ENCODE measurements at places on chromosomes 7 and 10.

DNA sequence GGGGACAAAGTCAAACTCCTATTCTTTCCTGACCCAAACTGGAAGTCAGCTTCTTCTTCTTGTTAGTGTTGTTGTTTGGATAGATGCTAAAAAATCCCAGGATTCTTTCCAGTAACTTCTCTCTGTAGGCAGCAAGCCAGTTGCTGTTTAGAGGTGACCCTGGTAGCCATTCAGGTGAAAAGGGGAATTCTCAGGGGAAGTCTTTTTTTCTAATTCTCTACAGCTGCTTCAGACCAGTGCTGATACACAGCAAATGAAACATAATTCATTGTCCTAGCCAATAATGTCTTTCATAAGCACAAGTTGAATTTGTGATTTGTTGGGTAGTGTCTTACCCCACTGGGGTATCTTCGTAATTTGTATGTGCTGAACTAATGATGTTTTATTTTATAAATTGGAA is 357.3 kb downstream of the BBS9 start:
- no peak for DNase-seq

DNA sequence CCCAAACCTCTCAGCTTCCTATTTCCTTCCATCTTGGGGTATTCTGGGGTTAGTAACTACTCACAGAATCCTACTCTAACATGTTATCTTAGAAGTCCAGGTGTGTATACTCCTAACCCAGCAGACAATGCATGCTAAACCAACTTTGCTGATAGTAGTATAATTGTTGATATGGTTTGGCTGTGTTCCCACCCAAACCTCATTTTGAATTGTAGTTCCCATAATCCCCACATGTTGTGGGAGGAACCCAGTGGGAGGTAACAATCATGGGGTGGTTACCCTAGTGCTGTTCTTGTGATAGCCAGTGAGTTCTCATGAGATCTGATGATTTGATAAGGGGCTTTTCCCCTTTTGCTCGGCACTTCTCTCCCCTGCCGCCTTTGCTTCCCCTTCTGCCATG is 135.1 kb downstream of the CHRM2 start:
- DNase-seq: no peak

DNA sequence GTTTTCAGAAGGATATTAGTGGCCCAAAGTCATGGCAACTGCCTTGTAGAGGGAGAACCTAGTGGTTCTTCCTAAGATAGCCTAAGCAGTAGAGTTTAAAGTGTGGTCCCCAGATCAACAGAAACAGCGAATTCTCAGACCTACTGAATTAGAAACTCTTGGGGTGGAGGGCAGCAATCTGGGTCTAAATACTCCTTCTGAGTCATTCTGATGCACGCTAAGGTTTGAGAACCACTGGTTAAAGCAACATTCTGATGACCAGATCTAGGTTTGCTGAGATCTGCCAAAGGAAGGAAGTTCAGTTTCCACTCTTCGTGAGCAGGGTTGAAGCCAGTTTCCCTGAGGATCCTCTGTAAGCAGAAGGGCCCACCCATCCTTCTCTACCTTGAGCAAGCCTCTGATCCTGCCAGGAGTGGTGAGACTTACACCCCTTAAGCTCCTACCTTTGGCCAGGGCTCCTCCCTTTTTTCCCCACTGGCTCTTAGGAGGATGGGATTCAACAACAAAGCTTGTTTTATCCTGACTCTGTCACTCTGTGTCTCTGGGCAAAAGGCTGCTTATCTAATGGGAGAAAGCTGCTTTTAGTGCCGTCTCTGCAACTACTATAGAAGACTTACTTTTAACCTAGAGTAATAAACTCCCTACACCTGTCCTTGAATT is 26.8 kb upstream of the TRUB1 start:
- no peak for DNase-seq

GRCh38 chr10:25280076-25280475 is 105.3 kb downstream of the GPR158 start:
- no peak for DNase-seq

DNA sequence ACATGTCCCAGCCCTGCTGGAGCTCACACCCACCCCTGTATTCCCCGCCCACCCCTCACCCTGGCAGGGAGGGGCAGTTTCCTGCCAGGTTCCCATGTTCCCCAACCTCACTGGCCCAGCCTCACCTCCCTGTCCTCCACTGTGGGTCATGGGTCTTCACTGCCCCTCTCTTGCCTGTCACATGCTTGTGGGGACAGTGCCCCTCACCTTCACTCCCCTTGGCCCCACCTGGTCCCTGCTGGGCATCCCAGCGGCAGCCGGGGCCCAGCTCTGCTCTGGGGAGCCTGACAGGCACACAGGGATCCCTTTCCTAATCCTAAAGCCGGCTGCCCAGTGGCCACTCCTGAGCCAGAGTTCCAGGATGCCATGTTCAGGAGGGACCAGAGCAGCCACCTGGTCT is 21.4 kb upstream of the ZNF862 start:
- no peak for DNase-seq

GRCh38 chr7:47950714-47951113 is 2.4 kb upstream of the PKD1L1 start:
- DNase-seq: no peak

GRCh38 chr7:102104245-102104644 is 182.4 kb upstream of the SH2B2 start:
- no peak for DNase-seq

All from hippocampal formation (tissue), 2 donors.